ENCODE measurements at places on chromosomes 2 and 18.

GRCh38 chr2:69687971-69688611 lies 44.6 kb upstream of the AAK1 start:
- DNase-seq: no peak

- DNase-seq: no peak
Observed at GRCh38 chr2:201781557-201782051, 871 bp upstream of the ALS2 start.

DNA sequence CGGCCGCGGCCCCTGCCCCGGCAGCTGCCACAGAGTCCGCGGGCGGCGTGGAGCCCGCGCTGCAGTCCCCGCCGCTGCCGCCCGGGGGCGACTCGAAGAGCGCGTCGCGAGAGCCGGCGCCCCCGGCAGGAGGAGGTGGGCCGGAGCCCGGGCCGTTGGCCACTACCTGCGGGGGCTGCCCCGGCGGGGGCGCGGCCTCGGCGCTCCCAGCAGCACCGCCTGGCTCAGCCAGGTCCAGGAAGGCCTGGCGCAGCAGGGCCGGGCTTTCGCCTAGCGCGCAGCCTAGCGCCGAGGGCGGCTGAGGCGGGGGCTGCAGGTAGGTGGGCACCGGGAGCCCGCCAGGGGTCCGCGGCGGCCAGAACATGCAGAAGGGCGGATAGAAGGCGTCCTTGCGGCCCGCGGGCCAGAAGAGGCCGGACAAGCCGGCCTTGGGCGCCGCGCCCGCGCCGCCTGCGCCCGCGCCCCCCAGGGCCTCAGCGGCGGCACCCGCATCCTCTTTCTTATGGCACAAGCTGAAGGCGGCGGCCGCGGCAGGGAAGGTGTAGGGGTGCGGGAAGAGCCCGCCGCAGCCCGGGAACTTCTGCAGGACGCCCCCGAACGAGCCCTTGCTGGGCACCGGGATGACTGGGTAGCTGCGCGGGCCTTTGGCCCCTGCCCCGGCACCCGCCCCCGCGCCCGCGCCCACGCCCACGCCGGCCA lies 3.9 kb downstream of the SKOR2 start:
- DNase-seq: no peak

DNA sequence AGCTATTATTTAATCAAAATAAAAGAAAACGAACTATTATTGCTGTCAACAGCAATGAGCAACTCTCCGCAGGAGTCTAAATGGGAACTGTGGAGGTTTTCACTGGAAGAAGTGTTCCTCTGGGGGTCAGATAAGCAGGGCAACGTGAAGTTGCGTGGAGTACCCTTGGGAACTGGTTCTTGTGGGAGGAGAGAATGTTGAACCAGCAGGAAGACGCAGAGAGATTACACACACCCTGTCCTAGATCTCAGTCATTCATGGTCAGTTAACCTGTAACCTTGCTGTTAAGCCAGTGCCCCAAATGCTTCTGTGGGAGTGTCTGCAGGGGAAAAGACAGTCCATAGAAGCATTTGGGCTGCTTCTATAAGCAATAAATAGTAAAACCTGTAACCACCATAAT lies 20.4 kb upstream of the CABLES1 start:
- DNase-seq: no peak

DNA sequence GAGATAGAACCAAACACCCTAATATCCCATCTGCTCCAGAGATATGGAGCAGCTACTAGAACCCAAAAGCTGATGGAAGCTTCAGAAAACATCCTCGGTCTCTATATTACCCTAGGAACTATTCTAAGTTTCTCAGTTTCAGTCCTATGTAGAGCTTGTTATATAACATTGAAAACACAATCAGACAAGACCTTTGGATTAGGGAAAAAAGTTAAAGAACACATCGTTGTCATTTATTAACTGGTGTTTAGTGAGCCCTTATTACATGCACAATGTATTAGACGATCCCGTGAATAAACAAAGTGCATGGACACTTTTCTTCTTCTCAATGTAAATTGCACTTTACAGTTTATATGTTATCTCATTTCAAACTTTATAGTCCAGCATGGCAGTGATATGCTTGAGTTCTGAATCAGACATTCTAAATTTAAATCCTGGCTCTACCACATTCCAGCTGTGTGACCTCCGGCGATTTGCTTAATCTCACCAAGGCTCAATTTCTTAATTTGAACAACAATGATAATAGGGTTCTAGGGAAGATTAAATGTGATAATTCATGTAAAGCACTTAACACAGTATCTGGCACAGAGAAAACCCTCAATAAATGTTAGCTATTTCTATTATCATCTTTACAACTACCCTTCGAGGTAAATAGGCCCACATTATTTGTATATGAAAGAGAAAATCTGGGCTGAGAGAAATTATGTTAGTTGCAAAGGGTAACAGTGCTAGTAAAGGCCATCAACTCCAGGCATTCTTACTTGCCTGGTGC lies 83.6 kb upstream of the PIK3C3 start:
- no peak for DNase-seq

DNA sequence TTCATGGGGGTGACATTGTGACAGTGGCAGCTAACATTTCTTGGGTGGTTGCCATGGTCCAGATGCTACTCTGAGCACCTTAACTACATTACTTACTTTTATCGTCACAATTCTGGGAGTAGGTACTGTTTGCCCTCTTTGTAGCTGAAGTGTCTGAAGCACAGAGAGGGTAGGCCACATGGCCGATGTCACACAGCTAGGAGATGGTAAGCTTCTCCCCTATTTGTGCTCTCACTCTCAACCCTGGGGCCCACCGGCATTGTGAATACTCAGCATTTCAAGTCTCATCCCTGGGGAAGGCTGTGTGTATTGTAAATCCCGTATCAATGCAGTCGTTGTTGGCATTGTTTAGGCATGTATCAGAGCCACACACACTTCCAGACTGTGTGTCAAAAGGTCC lies 136.6 kb downstream of the ACOXL start:
- DNase-seq: no peak

DNA sequence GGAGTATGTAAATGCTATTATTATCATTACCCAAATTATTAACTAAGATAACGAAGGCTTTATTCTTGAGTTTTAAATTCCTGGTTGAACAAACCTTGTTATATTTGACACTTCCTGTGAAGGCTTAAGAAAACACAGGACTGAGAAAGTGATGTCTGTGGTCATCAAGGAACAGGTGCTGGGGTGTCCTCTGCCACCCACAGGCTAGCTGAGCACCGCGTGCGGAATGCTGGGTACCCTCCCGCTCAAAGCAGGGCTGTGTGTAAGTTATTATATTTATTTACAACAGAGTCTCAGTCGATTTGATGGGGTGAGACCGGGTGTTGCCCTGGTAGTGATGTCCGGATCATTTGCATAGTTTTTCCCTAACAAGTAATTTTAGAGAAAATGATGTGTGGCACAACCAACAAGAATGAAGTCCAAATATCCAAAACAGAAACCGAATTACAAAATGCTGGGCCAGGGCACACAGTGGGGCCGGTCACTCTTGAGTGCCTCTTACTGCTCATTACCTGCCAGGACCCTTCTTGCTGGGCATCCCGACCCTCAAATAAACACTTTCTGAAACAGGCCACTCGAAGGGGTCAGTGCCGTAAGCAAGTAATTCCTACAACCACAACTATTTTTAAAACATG lies 49.2 kb downstream of the TMEM18 start:
- no peak for DNase-seq

DNA sequence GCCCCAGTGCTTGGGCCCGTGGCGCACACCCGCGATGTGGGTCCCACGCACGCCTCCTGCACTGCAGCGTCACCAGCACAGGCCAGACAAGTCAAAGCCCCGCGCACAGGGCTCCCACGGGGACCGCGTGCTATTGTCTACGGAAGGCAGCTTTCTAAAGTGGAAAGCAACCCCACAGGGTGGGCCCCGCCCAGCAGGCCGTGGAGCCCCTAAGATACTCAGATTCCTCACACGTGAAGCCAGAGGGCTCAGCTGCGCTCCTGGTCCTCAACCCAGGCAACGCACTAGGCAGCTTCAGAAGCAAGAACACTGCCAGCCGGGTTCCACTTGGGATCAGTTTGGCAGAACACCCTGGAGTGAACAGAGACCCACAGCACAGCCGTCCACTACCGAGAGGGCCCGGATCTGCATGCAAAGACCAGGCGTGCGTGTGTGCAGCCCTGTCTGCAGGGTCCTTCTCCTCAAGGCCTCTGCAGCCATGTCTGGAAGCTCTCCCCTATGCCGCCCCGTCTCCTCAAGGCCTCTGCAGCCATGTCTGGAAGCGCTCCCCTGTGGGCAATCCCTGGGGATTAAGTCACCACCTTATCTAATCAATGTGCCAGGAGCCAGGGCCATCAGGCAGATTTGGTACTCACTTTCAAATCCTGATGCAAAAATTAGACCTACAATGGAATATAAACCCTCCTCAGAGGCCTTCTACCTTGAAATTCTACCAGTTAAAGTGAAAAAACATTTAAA lies 231.3 kb downstream of the HDAC4 start:
- no peak for DNase-seq

DNA sequence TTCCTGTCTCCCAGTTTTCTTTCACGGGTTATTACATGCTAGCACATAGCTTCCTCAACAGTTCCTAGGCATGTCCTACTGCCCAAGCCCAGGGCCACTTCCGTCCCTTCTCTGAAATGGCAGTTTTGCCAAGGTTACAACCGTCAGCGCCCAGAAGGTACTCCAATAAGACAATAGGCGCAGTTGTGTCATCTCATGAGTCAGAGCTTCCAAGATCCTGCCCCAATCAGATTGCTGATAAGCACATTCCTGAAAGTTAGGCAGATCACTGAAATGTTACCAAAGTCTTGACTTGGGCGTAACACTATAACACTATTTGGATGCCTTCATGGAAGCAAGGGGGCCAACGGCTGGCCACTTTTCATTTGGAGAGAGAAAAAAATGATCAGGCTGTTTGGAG lies 34.2 kb downstream of the GKN2 start:
- DNase-seq: no peak

DNA sequence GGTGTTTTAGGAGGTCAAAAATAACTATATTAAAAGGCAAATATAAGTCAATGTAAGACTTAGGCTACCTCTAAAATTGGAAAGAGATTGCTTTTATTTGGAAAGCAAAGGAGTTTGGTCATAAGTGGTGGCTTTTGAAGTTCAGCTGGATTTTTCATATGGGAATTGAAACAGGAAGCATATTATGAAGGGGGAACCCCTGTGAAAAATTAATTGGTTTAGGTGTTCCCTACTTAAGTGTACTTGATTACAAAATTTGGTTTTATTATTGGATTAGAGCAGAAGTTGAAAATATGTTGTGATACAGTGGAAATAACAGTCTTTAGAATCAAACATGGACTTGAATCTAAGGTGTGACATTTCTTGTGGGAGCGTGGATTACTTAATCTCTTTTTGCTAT lies 121.4 kb upstream of the TTC27 start:
- DNase-seq: no peak

GRCh38 chr2:11698009-11698922 lies 28.3 kb upstream of the NTSR2 start:
- no peak for DNase-seq

DNA sequence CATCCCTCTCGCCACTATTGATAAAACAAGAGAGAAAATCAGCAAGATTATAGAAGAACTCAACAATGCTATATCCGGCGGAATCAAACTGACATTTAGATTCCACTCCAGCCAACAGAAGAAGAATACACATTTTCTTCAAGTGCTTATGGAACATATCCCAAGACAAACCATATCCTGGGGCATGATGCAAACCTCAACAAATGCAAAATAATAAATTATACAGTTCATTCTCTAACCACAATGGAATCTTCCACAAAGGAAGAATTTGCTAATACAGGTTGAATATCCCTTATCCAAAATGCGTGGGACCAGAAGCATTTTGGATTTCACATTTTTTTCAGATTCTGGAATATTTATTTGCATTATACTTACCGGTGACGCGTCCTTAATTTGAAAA lies 51.4 kb upstream of the YPEL5 start:
- no peak for DNase-seq

DNA sequence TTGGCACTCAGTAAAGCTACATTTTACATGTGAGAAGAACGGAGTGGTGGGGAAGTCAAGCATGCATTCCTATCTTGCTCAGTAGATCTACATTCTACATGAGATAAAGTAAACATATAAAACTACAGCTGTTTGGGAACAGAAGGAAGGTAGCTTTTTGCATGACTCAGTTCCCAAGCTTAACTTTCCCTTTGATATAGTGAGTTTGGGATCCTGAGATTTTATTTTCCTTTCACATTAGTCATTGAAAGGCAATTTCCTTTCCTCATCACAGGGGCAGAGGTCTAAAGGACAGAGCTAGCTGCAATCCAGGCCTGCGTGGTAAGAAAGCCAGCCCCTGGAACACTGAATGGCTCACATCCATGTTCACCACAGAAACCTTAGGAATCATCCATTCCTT lies 257.2 kb downstream of the SRBD1 start:
- no peak for DNase-seq
